ENCODE measurements at places on chromosomes 1 and 21.

DNA sequence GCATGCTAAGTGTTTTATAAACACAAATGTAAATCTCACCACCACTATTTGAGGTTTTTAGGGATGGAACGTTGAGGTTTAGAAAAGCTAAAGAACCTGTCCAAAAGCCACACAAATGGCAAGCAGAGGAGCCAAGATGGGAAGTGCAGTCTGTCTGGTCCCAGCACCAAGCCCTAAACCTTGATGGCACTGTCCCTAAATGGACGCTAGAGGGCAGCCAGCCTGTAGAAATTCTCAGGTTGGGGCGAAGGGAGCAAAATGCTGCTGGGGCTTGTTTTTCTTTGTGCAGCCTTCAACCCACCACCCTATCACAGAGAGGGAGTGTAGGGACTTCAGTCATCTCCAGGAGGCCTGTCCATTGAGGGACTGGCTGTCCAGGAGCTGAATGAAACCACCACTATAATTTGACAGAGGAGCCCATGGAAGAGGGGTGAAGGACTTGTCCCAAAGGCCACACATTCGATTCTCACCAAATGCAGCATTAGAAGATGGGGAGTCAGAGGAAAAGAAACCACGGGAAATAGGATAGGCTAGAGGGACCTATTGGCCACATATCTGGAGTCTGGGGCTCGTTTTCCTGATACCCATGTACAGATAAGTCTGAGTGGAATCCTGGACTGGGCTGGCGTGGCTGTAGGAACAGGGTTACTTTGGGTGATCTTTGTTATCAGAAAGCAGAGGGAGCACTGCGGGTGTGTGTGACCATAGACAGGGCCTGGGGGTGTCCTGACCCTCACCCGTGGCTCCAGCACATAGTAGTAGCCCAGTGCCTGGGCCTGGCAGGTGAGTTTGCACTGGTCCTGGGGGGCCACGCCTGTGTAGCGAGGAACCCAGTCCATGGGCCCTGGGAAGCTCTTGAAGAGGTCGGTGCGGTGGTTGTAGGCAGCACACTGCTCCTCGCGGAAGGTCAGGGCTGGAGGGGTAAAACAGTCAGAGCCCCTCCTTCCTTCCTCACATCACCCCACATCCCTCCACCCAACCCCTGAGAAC is 6.1 kb downstream of the ADAMTS4 start:
- DNase-seq: peak; percentile 66

DNA sequence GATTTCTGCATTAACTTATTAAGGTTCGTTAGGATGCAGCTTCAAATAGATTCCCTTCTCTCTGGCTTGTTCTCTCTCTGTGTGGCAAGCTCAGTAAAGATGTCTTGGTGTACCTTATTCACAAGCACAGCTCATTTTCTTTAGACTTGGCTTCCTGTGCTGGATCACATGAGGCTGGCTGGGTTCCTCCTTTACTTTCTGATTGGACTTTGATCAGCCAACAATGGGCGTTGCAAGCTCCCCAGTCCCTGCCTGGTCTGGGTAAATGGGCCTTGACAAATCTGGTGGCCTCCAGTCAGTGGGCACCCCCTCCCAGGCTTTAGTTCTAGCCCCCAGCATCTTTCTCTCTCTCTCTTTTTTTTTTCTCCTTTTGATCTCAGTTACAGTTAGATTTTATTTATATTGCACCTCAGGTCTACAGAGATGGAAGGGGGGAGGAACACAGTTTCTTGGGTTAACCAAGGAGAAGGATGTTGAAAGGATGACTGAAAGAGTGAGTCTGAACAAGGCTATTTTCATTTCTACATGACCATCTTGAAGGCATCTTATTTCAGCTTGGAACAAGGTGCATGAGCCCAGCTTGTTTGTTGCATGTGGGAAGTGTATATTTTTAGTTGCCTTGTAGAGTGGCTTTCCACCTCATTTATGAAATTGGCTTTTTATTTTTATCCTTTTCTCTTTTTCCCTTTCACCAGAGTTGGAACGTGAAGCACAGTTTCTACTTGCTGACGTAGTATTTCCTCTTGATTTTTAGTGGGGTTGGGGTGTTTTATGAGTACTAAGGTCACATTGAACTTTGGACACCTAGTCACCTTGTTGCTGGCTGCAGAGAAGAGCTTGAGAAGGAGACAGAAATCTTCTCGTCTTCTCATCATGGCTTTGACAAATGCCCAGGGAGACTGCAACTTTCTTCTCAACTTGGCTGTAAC is 77.1 kb downstream of the PBX1 start:
- no peak for DNase-seq

DNA sequence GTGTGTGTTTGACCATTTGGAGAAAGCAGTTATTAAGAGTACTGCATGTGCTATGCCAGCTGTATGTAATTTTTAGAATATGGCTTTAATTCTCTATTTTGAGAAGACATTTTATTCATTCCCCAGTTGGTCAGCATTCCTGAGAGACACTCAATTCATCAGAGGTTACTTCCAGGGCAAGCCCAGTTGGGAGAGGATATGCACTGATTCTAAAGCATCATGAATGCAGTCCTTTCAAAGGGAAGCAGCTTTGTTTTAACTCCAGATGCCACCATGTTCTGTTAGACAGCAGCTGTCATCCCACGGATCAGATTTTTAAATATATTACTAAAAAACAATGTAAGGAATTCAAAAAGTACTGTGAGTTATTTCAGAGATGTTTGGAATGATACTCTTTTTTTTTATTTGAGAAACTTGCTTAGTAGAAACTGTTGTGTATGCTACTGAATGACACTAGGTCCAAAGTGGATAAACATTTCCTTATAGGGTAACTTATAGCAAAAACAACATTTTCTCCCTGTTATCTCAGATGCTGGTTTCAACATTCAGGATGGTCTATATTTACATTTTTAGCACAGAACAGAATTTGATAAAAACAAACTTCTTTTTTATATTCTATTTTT is 149.5 kb upstream of the B3GALT2 start:
- DNase-seq: no peak

DNA sequence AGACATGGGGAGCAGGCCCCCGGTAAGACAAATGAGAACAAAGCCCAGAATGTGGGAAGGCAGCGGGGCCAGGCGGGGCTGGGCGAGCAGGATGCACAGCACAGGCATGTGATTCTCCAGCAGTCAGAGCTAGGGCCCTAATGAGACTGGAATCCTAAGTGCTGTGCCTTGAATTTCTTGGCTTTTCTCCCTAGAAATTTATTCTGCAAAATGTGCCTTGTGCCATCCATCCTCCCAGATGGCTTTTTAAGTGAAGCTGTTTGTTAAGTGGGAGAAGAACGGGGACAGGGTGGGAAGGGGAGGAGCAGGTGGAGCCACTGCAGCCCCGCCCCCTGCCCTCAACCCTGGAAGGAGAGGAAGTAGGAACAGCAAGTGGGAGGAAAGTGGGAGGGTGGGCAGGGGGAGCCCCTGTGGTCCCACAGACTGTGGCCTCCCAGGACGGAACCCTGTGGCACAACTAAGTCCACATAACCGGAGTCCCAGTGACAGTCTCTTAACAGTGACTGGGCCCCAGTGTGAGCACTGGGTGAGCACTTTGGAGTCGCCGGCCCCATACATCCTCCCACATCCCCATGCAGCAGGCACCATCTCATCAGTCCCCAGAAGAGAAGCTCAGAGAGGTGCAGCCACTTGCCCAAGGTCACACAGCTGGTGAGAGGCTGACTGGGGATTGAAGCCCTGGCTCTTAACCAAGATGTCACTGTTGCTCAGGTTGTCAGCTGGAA is 216.9 kb downstream of the MATN1 start:
- no peak for DNase-seq

DNA sequence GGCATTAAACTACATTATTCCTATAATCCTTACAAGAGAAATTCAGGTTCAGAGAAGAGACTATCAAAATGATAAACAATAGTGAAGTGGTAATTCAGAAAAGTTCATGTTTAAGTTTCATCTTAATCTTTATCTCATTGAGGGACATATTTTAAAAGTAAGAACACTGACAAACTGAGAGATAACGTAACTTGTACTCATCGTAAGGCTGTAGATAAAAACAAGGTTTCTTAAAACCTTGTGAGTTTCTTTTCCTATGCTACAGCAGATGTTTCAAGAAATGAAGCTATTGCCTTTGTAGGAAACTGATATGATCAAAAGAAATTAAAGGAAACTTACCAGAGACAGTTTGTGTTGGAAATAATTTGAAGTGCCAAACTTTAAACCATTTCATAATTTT is 65.0 kb downstream of the RERE start:
- DNase-seq: no peak

DNA sequence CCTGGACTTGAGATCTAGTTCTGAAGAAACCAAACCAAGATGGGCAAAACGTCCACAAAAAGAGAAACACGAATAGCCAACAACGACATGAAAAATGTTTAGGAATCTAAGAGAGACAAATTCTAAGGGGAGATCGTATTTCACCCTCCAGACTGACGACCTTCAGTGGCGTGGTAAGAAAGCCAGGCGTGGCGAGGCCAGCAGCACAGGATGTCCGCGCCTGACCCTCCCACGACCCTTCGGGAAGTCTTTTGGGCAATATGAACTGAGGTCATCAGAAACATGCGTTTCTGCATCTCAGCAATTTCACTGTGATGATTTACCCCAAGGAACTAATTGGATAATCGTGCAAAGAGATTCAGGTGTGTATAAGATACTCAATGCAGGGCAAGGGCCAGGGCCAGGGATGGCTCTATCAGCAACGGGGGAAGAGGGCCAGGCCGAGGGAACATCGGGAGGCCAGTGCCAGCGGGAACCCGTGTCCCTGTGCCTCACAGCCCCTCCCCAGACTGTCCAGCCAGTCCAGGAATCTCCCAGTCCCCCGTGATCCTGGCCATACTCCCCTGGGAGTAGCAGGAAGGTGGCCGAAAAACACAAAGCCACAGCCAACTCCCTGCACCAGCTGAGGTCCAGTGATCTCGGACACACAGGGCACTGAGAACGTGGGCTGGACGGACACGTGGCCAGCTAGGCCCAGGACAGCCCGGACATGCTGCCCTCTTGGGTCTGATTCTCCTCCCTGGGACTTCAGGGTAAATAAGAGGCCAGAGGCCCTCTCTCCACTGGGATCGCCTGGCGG is 53.6 kb upstream of the ADARB1 start:
- DNase-seq: no peak

DNA sequence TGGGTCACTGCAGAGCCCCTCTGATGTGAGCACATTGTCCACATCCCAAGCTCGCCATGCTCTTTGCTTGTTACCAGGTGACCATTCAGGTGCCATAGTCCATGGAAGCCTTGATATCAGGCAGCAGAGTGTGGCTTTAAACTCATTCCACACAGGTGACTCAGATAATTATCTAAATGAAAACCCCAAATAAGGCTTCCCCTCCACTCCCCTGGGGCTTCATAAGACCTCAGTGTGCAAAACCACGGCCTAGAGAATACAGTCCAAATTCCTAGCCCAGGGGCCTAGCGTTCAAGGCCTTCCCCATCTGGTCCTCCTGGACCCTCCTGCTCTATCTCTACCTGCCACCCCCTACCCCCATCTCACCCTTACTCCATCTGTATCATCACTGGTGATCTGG is 97.1 kb downstream of the ARHGEF10L start:
- DNase-seq: no peak

DNA sequence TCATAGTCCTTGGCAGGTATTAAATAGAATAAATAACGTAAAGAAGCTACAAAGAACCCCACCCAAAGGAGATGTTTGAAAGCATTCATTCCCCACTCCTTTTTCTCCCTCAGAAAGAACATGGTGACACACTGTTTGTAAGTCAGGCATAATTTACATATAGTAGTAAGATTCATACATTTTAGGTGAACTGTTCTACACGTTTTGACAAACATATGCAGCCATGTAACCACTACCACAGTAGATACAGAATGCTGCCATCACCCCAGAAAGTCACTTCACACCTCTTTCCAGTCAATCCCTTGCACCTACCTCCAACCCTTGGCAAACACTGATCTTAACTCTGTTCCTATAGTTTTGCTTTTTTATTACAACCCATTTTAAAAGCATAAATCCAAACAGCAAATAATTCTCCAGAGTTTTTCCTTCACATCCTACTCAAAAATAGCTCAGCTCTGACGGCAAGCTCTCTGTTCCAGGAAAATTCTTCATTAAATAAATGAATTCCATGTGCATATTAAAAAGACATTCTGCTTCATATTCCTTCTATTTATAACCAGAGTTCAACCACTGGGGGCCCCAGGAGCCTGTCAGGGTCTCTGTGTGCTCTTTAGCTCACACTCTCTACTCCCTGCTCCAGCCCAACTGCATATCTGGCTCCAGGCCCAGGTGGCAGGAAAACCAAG is 258.8 kb downstream of the PLPP3 start:
- no peak for DNase-seq

GRCh38 chr21:39082656-39083376 is 100.4 kb downstream of the PSMG1 start:
- DNase-seq: no peak

DNA sequence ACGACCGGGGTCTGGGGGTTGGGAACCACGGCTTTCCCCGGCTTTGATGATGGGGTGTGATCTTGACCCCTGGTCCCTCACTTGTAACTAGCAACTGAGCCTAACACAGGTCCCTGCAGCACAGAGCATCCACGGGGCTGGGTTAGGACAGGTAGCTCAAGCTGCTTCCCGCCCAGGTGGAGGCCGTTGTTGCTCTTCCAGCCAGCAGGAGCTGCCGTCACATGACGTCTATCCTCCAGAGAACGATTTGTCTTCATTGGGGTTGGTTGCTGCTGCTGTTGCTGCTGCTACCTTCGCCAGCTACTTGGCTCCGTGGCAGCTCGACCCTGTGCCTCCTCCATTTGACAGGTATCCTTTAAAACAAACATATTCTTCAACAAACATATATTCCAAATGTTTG is 74.3 kb upstream of the ADAR start:
- no peak for DNase-seq

- DNase-seq: no peak
Observed at GRCh38 chr1:235749755-235750300, 100.2 kb upstream of the GNG4 start.

DNA sequence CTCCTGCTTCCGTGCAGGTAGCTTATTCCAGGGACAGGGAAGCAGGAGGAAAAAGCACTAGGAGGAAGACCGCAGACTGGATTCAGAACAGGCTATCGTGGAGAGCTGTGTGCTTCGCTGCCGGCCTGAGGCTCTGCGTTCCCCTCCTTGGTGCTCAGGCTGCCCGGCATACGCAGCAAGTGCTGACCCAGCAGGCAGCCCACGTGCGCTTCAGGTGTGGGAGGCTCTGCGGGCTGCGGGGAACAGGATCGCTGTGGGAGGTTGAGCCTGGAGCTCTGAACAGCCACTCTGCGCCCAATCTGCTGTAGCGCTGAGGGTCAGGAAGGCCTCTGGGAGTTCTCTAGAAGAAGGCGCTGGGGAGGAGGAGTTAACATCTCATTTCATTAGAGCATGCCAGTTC is 27.9 kb downstream of the DOP1B start:
- no peak for DNase-seq

GRCh38 chr1:245493029-245493428 is 338.2 kb downstream of the KIF26B start:
- no peak for DNase-seq

GRCh38 chr1:33168556-33169289 is 13.1 kb downstream of the TRIM62 start:
- DNase-seq: no peak

DNA sequence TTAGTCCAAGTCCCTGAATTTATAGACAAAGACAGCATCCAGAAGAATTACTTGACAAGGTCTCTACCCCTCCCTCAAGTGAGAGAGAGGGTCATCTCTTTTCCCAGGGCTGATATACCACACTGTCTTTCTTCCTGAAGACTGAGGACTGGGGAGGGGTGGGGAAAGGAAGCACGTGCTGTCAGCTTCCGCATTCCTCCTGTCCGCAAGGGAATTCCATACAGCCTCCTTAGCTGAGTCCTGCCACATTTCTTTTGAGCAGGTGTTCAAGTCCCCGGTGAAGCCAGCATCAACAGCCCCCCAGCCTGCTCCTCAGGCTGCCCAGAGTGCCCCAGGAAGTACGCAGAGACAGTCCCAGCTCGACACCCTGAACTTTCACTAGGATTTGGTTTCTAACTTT is 34.2 kb downstream of the PCAT6 start:
- no peak for DNase-seq
